Esophagus squamous epithelium (tissue), 5 donors: ENCODE measurements at places on chromosomes 6 and 20.

DNA sequence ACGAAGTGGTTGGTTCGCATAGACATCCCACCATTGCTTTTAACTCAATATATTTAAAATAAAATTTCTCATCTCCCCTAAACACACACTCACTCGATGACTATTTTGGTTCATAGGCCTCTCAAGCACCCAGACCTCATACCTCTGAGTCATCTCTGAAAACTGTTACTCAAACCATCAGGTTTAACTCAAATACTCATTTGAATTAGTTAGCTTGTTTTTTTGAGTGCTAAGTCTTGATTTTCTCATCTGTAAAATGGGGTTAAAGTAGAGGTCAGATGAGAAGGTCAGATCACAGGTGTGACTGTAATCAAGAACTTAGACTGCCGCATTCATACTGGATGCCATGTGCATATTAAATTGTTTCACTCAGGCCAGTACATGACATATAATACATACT, 243.9 kb upstream of the TENT5A start:
- DNase-seq: no peak

DNA sequence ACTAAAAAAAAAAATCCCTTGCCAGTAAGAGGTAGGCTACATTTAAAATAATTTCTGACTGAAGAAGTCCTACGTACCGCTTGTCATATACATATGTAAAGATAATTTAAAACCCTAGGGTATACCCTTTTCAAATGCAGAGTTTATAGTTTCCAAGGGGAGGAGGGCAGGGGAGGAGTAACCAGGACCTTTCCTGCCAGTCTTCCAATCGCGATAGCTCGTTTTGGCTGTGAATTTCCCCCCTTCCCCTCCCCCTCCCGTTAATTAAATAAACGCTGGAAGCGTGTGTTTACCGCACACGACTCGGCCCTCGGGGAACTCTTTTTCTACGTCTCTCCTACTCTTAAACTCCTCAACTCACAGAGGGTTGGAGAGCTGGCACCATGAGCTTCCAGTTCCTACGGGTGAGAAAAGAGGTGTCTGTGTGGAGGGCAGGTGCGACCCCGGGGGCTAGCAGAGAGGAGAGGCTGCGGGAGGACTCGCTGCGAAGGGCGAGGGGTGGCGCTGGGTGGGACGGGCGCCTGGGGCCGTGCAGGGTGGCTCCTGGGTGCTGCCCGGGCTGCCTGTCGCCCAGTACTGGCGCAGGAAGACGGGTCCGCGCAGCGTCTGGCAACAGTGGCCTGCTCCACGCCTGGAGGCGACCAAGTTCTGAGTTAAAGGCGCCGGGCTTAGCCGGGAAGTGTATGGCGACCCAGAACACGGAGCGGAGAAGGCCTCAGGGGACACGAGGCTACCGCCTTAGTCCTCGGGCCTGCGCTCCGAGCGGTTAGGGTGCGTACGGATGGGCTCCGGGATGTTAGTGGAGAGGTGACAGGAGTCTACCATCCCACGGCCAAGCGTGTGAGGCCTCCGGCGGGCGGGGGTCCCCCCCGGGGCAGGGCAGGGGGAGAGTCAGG, 4.1 kb upstream of the TFAP2C start:
- DNase-seq: no peak

DNA sequence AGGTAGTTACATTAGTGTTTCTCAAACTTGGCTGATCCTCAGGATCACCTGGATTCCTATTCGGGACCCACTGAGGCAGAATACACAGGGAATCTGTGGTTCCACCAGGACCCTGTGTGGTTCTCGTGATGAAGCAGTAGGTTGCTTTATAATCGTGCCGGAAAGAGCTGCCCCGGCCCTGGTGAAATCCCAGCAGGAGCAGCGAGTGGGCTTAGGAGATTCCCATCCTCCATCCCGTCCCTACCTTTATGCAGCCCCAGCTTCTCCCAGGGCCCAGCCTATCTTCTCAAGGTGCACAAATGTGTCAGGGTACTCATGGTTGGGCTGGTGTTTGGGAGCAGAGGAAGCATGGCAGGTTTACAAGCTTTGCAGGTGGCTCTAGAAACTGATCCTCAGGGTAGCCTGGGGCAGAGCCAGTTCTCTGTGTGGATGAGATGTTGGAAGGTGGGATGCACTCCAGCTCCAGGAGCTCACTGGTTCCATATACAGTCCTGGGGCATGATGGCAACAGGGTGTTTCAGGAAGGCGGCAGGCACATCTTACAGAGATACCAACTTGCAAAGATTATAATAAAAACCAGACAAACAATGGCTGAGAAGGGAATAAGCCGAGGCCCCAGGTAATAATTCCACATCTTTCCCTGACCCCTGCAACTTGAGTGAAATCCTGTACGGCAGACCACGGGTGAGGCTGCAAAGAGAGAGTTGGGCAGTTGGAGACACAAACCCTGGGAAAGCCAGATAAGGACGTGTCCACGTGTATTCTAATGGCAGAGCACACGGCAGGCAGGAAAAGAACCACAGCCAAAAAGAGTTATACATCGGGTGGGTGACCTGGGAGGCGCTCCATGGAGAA, 5.9 kb downstream of the SLC22A1 start:
- DNase-seq: no peak

DNA sequence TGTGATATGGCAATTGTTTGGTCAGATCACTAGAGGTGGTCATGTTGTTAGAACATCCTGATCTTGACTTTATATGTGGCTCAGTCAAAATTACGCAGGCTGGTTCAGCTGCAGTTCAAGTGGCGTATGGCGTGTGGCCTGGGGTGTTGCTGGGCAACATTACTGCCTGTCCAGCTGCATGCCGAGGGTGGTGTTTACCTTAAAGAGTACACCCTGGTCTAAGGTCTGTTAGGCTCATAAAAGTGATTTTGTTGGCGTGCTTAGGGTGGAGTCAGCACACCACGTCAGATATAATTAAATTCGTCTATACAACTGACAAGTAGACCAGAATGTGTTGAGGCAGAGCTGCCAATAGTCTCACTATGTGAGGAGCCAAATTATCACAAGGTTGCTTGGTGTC, 55.6 kb upstream of the NEDD9 start:
- DNase-seq: no peak

DNA sequence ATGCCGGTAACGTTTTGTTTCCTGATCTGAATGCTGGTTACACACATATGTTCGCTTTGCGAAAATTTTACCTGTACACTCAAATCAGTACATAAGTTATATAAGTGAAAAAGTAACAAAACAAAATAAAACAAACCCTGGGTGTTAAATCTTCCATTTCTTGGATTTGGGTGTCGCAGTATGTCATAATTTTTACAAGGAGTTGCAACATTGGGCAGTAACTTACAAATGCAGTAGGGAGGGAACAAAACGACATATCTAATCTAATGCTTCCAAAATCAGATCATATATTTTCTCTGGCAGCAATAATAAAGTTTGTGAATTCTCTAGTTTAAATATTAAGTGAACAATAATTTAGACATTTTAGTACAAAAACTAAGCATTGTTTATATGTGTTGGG, 25.2 kb downstream of the SNX14 start:
- no peak for DNase-seq

DNA sequence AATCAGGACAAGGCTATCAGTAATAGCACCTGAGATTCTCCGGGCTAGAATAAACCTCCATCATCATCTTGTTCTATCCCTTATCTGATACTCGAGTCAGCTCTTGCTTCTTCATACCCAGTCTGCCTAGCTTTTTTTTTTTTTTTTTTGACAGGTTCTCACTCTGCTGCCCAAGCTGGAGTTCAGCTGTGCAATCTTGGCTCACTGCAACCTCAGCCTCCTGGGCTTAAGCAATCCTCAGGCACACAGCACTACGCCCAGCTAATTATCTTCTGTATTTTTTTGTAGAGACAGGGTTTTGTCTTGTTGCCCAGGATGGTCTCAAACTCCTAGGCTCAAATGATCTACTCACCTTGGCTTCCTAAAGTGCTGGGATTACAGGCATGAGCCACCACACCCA, 19.5 kb downstream of the SRSF6 start:
- no peak for DNase-seq

GRCh38 chr20:53855733-53856132, 214.7 kb downstream of the BCAS1 start:
- DNase-seq: no peak

GRCh38 chr20:52425701-52426100, 234.1 kb upstream of the ZFP64 start:
- no peak for DNase-seq

DNA sequence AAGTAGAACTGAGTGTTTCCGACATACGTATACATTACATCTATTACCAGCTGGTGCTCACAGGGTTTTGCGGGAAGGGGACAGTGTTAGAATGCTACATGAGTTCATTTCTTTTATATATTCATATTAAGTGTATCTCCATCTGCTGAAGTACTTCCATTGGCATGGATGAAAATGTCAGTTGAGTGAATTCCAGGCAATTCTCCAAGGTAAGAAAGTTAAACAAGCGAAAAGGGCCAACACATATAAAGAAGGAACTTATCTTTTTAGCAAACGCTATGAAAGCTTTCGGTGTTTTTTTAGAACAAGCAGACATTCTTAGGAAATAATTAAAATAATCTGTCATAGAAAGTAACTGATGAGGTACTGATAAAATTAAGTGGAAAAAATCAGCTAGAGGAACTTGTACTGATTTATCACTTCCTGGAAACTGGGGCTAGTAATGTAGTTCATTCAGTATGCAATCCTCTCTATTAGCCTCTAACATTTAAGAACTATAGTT, 34.6 kb downstream of the RNF146 start:
- DNase-seq: no peak

DNA sequence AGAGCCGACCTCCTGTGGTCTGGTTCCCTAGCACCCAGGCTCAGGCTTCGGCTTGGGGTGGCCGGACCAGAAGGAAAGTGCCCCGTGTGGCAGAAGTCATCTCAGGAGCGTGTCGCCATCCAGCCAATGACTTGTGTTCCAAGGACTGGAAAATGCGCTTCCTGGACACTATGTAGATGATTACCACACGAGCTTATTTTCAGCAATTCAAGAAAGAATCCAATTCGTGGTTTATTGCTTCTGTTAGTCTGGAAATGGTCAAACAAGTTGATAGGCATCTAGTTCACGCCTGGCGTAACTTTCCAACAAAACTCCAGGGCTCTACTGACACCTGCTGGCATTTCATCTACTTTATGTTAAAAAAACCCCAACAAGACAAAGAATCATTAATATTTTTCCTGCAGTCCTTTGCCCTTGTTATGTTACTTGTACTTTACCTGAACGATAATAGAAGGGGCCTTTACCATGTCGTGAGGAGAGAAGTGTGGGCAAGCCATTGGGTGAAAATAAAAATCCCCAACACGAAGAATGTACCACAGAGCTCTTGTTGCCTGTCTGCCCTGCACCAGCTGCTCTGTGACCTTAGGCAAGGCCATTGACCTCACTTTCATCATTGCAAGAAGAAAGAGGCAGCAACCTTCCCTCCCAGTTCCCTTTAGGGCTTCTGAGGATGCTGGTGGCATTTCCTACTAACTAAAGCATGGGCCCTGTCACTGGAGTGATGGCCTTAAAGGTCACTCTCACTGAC, 154.7 kb upstream of the LAMP5 start:
- DNase-seq: no peak

DNA sequence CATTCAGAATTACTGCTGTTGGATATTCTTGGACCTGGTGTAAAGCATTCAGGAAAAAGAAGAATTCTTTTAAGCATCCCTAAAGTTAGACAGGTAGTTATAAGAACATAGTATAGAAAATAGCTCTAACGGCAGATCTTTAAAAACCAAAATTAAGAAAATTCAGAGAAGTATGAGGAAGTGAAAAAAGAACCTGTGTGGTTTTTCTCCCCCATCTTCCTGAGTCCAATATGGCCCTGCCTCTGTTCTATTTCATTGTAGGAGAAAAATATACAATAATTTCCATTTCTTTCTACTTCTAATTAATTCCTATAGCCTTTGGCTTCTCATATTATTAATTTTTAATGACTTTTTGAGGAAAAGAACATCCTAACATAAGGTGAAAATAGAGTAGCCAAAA, 47.1 kb downstream of the FHL5 start:
- DNase-seq: no peak

DNA sequence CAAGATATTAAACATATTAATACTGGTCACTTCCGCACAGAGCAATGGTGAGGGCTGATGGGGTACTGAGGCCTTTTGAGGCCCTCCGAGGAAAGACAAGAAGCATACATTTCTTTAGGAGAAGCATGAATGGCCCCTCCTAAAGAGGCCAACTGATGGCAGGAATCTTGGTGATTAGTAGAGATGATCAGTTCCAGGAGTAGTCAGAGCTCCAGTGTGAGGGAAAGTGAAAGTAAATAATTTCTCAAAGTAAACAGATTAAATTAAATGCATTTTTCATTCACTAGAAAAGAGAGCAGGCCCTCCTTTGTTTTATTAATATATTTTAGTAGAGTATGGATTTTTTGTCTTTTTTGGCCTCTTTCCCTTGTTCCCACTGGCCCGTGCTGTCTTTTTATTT, 38.2 kb downstream of the NOX3 start:
- DNase-seq: no peak

- DNase-seq: no peak
These were observed 161.8 kb upstream of the AGPAT4 start for GRCh38 chr6:161435748-161436070.

DNA sequence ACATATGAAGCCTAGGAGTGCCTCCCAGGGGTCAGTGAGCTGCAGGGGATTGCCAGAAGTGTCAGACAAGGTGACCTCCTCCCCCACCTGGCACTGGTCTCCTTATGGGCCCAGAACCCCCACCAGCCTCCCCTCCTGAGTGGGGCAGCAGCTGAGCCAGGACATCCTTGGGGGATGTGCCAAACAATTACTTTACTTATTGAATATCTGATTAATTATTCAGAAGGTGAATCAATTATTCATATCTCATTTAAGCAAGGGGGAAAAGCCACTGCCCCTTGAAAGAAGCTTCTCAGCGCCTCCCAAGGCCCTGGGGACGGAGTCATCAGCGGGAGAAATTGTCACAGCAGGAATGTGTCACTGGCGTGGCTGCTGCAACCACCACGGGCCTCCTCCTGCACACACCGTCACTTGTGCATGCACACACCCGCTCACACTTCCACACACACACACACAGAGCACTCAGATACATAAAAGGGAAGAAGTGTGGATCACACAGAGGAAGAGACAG, 123.4 kb upstream of the MAFB start:
- no peak for DNase-seq

- DNase-seq: no peak
These were observed 709.8 kb downstream of the EPM2A start for GRCh38 chr6:145025488-145025887.

GRCh38 chr6:79188885-79189480, 45.5 kb downstream of the HMGN3 start:
- DNase-seq: no peak

DNA sequence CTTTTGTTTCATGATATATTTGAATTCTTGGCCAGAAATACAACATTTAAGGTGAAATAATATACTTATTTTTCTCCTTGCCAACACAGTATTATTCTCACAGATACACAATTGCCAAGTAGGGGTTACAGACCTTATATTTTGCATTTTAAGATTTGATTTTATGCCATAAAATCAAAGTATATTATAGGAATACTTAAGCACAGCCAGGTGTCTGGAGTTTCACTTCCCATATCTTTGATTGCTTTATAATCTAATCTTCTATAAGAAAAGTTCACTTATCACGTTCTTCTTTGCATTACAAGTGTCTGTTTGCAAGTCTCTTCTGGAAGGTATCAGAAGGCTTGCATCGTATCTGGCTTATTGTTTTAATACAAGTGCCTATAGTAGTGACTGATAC, 327.7 kb upstream of the MANEA start:
- no peak for DNase-seq
